ENCODE measurements at places on chromosomes 2 and 18. TPM values are rescaled to one million over a fixed set of nuclear protein-coding genes. Genes with fewer than 3 reads are reported as not detected.

DSC2 gene
- total RNA-seq = 11.1 TPM

WDPCP gene
- total RNA-seq = 10.4 TPM

DNA sequence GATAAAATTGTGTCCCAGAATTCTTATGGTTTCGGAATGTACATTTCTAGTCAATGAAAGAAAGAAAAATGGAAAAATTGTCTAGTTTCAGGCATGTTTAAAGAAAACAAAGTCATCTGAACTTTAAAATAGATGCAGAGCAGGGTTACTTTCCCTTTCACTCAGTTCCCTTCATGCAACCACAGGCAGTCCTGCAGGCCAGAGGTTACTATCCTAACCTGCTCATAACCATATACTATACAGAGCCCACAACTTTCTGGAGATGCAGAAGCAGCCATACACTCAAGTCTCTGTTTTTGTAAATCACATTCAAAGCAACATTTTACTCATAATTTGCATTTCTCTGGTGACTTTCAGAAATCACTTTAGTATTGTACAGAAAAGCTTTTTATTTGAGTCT, 690.3 kb downstream of the MBD2 start:
- no peaks in the 10 kb centered on the region for H3K4me1 ChIP-seq
- no peak for DNase-seq
- no peaks in the 10 kb centered on the region for H3K36me3 ChIP-seq
- no peak overlapping the region for H3K4me3 ChIP-seq
- no peaks in the 10 kb centered on the region for H3K27me3 ChIP-seq
- no peak overlapping the region for H3K27ac ChIP-seq

- H3K27ac ChIP-seq = no peak overlapping the region
- DNase-seq = no peak
Observed at GRCh38 chr2:77507657-77508056, 14.5 kb downstream of the LRRTM4 start.

GRCh38 chr2:190908532-190908931, 27.9 kb downstream of the GLS start:
- DNase-seq = no peak
- no peak overlapping the region for H3K27ac ChIP-seq
- no peaks in the 10 kb centered on the region for H3K27me3 ChIP-seq
- H3K36me3 ChIP-seq = peaks cover 3% of the 10 kb centered on the region
- no peak overlapping the region for H3K4me3 ChIP-seq

DNA sequence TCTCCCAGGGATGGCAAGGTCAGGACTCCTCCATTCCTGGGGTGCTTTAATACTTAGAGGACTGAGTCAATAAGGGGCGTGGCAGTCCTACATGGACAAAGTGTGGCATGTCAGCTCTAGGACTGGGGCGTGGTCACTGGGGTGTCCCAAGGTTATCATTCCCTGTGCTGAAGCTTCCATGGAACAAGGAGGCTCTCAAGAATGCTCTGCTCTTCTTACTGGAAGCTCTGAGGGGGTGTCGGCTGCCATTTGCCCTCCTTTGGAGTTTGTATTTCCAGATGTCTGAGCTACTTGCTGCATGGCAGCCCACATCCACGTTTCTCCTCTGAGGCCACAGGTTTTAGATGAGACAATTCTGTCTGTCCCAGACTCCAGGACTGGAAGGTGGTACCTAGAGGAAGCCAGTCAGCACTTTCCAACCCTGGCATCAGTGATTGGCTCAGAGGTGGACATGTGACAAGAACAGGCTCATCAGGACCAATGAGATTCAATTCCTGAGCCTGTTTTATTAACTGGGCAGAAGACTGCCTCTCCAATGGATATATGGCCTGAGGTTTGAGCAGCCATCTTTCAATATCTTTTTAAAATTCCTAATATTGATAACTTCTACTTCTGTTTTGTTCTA, 128.9 kb upstream of the ARL4C start:
- H3K4me1 ChIP-seq = no peaks in the 10 kb centered on the region
- no peaks in the 10 kb centered on the region for H3K36me3 ChIP-seq
- DNase-seq = no peak
- H3K27ac ChIP-seq = no peak overlapping the region
